ENCODE measurements at places on chromosomes 6 and 20.

DNA sequence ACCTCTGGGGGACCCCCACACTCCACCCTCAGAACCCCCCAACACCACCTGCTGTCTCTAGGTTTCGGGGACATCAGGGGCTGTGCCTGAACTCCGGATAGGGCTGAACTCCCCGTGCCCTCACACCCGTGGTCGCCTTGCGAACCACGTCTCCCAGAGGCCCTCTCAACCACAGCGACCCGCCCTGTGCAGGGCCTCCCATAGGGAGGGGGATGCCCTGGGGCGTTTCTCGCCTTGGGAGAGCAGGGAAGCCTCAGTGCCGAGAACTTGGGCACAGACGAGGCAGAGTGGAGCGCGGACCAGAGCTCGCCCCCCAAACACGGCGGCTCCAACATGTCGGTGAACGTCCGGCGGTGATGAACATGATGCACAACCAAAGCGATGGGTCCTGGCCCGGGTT lies 6.8 kb downstream of the FRMD1 start:
- no peak for DNase-seq

DNA sequence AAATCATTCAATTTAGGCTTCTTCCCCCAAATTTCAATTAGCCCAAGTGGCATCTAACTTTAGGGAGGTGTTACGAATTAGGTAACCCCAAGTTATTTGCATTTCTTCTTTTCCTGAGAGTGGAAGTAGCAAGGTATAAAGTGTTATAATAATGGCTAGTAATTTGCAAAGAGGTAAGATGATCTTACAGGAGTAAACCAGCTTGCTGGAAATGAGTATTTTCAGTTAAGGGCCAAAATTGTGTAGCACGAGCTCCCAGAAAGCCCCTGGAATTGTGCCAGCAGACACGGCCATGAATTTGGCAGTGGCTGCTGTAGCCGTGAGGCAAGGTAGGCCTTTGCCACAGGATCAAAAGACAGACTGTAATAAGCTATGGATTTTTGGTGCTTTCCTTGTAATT lies 38.0 kb downstream of the CITED2 start:
- peak; percentile 90 for DNase-seq

DNA sequence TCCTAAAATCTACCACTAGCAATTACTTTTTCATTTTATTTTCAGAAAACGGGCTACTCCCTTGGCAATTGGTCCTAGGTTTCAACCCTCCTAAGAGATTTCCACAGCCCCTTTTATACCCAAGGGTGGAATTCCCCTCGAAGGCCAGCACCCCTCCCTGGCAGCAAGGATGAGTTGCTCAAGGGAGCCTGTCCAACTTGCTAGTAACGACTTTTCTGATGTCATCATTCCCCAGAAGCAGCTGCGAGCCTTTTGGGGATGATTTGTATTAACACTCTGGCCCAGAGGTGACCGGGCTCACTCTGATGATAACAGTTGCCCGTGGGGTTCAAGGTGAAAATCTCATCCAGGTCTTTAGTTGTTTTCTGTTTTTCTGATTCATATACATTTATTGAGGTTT lies 30.7 kb upstream of the NAA20 start:
- DNase-seq, result no peak

DNA sequence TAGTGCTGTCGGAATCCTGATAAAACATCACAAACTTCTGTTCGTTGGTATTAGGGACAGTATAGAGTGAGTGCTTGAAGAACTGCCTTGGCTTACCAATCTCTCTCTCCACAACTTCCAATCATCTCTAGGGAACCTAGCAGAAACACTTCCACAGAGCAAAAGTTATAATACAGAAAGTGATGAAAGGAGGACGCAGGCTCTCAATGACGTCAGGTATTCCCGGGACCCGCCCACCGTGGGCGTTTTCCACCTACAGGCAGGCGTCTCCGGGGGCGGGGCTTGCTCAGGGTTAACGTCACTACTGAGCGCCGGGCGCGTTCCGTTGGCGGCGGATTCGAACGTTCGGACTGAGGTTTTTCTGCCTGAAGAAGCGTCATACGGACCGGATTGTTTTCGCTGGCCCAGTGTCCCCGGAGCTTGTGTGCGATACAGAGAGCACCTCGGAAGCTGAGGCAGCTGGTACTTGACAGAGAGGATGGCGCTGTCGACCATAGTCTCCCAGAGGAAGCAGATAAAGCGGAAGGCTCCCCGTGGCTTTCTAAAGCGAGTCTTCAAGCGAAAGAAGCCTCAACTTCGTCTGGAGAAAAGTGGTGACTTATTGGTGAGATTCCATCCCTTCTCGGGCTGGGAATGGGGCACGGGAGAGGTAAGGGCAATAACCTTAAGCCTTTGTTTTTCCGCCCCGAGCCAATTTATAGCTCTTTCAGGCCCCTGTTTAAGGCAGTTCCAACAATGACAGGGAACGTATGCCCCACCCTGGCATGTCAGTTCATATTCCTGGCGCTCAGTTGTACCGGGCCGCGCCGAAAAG lies at the start of gene CENPW:
Gene CENPW, plus strand, starts transcription at position 320 of the 814 bp plus-strand sequence. Its CDS starts 159 bp downstream, at position 479.
- DNase-seq, result peak; percentile 86

DNA sequence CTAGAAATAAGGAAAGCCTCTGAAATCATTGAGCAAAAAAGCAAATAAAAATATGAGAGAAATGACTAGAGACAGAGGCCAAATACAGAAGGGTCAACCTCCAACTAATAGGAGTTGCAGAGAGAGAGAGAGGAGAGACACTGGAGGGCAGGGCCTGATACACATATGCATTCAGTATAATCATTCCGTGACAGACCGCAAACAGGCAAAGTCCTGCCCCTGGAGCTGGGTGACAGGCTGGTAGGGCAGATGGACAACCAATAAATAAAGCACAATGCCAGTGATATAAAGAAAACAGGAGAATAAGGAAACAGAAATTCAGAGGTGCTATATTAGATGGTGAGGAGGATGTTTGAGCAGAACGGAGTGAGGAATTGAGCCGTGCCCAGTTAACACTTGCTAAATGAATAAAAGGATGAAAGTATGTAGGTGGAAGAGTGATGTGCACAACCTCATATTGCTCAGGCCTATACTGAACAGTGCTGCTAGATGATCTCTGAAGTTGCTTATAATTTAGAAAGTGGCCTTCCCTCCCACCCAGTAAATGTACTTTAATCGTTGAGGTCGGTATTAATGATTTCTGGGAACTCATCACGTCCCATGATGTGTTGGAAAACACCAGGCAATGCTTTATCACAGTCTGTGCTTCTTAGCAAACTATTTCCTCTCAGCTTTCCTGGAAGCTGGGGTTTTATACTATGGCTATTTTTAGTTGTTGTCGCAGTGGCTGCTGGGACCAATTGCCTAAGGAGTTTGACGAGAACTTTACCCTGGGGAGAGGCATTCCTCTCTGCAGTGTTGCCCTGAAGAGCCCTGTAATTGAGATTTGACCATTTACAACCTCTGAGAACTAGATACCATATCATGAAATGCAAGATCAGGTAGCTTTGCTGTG lies 37.6 kb upstream of the CLIC5 start:
- DNase-seq, result no peak

DNA sequence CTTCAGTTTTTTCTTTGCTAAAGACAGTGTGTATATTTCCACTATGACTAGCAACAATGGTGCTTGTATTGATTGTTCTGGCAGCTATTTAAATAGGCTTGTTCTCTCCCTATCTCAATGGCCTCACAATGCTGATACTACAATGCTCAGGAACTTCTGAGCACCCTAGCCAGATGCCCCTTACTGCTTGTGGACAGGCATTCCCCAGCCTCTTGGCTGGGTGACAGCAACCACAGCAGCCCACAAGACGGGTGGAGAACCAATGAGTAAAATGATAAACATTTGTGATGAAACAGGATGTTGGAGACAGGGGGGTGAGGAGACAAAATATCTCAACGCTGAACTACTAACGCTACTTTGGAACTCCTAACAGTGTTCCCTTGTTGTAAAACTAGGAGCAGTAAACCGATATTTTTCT lies 42.3 kb downstream of the HIVEP2 start:
- DNase-seq, result no peak

GRCh38 chr6:33161354-33162331 lies 30.6 kb downstream of the COL11A2 start:
- DNase-seq, result peak; percentile 52

- no peak for DNase-seq
Measured at GRCh38 chr6:114281496-114281895, 61.3 kb downstream of the HS3ST5 start.

GRCh38 chr20:45097485-45098102 lies 3.3 kb downstream of the KCNS1 start:
- DNase-seq, result no peak

- DNase-seq, result no peak
Measured at GRCh38 chr6:49513153-49513989, 13.6 kb downstream of the GLYATL3 start.

GRCh38 chr6:23228439-23229024 lies 659.2 kb downstream of the HDGFL1 start:
- no peak for DNase-seq

- DNase-seq, result no peak
Measured at GRCh38 chr6:112279031-112279935, 24.9 kb upstream of the LAMA4 start.

DNA sequence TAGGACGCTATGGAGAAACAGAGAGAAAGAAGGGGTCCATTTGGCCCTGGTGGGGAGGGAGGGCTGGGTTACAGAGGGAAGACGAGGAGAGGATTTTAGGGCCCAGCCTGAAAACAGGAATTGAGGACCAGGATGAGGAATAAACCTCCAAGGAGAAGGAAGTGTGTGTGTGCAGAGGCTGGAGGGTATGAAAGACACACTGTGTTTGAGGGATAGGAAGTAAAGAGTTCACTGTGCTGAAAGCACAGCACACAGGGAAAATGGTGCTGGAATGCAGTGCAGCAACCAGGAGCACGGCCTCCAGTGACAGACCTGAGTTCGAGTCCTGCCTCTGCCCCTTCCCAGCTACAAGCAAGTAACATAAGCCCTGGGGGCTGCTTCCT lies 7.8 kb downstream of the MBOAT1 start:
- no peak for DNase-seq

Measured in NCI-H1105 treated with DMSO at 0.1 percent for 48 hours (cell line).